ENCODE measurements at places on chromosomes 7 and 10.

- DNase-seq = no peak
These were observed 60.3 kb downstream of the CNTNAP2 start for GRCh38 chr7:146176860-146177259.

DNA sequence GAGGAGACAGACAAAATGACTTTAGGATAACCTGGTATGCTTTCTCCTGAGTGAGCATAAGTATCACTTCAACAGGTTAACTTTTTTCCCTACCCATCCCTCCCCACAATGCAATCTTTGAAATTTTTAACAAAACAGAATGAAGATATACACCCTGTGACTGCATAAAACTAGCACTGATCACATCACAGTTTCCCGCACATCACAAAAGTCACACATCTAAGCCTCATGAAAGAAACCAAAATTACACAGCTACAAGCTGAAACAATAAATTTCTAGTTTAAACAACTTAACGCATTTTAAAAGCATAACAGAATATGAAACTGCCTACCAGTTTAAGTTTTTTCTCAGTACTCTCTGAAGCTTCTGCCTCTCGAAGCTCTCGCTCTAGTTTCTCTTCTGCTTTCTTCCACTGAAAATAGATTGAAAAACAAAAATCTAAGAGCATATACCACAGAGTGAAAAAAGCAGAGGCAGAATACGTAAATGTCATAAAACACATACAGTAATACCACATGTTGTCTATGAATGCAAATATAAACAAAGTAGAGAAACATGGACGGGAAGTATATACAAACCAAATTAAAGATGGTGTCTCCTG lies 18.1 kb downstream of the NOC3L start:
- DNase-seq = no peak

GRCh38 chr10:44115516-44115915 lies 269.4 kb downstream of the CXCL12 start:
- no peak for DNase-seq

DNA sequence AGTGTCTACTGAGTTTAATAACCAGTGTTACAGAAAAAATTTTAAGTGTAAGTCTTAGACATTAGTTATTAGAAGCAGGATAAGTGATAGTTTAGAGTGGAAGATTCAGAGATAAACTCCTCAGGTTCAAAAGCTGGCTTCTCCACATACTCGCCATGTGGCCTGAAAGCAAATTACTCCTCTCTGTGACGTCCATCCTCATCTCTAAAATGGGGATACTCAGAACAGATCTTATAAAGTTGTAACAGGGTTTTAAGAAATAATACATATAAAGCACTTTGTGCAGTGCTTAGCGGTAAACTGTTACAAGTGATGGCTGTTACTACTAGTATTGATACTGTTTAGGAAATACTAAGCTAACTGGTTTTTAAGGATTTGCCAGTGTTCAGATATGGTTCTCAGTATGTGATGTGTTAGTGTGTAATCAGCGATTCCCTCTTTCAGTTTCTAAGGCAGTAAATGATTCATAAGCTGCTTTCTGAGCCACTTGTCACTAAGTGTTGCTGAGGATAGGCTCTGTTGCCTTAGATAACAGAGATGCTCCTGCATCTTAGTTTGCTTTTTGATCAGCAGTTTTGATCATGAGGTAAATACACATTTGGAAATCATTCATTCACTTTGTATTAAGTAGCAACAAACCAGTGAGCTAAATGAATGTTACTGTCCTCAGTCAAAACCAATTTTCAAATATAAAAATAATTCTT lies 58.7 kb downstream of the CYP51A1 start:
- DNase-seq = no peak

GRCh38 chr7:106042196-106042611 lies 69.9 kb downstream of the SYPL1 start:
- no peak for DNase-seq

DNA sequence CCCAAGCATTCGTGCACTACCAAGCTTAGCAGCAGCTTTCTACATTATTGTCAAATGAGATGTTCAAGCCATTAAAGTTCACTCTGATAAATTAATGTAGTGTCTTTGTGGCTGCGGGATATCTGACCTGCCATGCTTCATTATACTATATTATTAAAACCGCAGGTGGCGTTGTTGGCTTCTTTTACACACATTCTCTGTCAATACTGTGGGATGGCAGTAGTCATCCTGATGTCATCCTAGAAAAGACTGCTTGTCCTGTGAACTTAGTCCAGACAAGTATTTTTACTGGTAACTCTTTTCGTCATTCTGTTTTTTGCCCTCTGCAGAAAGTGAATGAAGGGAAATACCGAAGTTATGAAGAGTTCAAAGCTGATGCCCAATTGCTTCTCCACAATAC lies 103.9 kb downstream of the ZMYND11 start:
- no peak for DNase-seq

GRCh38 chr10:100829933-100830727 lies 82.6 kb upstream of the SLF2 start:
- peak; percentile 67 for DNase-seq

DNA sequence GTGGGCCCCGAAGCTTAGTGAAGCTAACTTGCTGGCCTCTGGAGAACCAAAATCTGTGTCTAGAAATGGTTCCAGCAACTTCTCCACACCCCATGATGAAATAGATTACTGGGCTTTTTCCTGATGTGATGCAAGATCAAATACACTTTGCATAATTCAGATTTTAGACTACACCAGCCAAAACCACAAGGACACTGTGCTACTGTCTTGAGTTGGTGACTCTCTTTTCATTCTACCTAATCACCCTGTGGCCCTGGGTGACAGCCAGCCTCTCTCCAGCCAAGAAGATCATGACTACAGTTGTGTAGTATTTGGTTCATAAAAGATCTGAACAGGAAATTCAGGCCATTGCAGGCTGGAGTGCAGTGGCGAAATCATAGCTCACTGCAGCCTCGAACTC lies 22.2 kb downstream of the AZGP1 start:
- DNase-seq = peak; percentile 47

DNA sequence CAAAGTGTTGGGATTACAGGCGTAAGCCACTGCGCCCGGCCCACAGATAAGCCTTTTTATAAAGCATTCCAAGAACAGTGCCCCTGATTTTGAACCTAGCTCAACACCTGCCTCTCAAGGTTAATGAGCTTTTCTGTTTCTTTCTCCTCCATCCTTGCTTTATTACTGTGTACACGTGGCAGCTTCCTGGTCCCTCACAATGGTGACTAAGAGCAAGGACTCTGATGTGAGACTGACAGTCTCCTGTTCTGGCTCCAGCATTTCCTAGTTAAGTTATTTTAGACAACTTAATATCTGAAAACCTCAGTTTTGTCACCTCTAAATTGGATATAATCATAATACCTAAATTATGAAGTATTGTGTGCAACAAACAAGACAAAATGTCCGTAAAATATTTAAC lies 9.9 kb downstream of the HABP2 start:
- DNase-seq = no peak

DNA sequence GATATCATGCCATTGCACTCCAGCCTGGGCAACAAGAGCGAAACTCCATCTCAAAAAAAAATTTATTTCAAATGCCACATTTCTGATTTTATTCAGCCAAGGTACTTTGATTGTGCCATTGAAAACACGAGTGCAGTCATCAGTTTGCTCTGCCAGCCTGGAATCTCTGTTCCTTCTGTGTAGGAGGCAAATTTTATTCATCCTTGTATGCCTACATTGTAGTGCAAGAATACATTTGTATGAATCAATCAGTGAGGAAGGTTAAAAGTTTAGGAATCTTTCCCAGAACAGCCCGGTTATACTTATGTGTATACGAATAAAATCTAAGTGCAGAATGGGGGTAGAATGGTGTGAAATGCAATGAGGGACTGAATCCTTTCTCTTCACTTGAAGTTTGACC lies 886 bp upstream of the TET1 start:
- no peak for DNase-seq

GRCh38 chr10:113666682-113667252 lies 2.9 kb upstream of the NRAP start:
- DNase-seq = no peak

GRCh38 chr7:92633211-92633906 lies 43.2 kb upstream of the FAM133B start:
- no peak for DNase-seq

DNA sequence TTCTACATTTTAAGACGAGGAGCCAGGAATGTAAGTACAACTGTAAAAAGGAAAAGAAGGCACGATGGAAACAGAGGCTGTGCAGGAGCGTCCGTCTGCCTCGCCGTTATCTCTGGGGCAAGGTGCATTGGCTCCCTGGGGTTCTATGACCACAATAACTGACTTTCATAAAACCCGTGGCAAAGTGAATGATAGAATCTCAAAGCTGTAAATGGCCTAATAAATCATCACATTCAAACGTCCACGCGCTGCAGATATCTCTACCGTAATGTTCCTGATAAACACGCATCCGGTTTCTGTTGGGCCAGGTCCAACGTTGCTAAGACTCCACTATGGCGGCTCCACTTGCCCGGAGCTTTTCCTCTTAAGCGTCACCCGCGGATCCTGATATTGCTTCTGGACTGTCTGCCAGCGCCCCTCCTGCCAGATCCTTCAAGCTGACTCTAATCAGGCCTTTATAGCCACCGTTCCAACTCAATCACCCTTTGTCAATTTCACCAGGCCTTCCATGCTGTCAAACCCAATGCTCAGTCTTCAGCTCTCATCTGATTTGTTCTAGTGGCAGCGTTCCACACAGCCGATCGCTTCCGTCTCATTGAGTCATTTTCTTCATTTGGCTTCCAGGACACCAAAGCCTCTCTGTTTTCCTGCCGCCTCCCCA lies 265.6 kb upstream of the FOXK1 start:
- no peak for DNase-seq

DNA sequence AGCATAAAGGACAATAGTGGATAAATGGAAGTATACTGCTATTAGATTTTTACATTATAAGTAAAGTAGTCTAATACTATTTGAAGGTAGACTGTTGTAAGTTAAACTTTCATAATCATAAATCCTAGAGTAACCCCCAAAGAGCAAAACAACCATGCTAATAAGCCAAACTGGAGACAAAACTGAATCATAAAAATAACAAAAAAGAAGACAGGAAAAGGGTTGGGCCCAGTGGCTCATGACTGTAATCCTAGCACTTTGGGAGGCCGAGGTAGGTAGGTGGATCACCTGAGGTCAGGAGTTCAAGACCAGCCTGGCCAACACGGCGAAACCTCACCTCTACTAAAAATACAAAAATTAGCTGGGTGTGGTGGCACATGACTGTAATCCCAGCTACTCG lies 9.7 kb downstream of the CACUL1 start:
- DNase-seq = no peak

GRCh38 chr7:74006032-74006431 lies 21.9 kb upstream of the ELN start:
- no peak for DNase-seq

- no peak for DNase-seq
These were observed 568.8 kb downstream of the POM121L12 start for GRCh38 chr7:53604201-53604600.

DNA sequence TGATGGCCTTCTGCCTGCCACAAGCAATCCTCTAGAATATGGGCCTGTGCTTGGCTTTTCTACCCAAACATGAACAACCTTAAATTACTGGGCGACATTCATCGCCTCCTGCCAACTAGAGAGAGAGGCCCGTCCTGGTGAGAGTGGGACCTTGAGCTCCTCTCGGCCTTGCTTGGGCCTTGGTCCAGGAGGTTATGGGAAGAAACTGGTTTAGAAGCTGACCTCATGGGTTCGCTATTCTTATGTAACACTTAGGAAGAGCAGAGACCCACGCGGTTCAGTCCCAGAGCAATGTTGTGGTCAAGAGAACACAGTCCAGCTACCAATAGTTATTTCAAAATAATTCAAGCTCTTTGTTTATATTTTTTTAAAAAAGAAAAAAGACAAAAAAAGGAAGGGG lies 176.3 kb upstream of the ZNF32 start:
- DNase-seq = peak; percentile 86

GRCh38 chr7:74496272-74496671 lies 42.6 kb downstream of the GTF2IRD1 start:
- DNase-seq = no peak

- DNase-seq = no peak
These were observed 184.2 kb downstream of the KMT2E start for GRCh38 chr7:105198223-105198622.

GRCh38 chr7:83413831-83414230 lies 235.1 kb downstream of the SEMA3E start:
- no peak for DNase-seq

DNA sequence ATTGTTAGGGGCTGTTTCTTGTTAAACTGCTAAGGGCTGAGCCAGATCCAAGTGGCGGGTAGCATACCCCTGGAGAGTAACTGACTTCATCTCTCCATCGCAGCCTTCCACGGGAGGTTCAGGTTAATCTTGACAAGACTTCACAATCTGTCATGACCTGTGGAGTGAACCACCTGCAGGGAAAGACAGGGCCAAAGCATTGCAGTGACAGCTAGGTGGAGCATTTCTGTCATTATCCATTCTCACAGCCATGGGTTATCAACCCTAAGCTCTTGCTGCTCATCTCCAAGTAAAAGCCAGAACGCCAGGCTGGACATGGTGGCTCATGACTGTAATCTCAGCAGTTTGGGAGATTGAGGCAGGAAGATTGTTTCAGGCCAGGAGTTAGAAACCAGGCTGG lies 17.2 kb downstream of the ABCC2 start:
- no peak for DNase-seq

- peak; percentile 44 for DNase-seq
These were observed 1.3 kb upstream of the RET start for GRCh38 chr10:43075612-43076003.

DNA sequence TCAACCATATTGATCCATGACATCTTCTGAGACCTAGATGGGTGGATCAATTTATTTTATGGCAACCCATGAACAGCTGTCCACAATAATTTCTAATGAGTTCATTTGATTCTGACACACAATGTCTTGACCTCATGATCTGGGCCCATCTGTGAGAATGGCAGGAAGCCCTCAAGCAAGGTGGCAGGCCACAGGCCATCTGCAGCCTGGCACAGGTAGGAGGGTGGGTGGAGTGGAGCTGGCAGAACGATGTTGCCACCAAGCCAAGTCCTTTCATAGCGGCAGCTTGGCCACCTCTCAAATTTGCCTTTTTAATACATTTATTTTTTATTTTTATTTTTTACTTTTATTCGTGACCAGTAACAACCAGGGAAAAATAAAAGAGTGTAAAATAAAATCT lies 1181.6 kb upstream of the SORCS1 start:
- DNase-seq = no peak

GRCh38 chr7:27168265-27168947 lies 3.1 kb upstream of the HOXA9 start:
- DNase-seq = peak; percentile 45

Data from aorta (tissue), 5 donors.